Left lung (tissue), 14 donors: ENCODE measurements at places on chromosomes 2 and 18. TPM values are rescaled to one million over a fixed set of nuclear protein-coding genes. Genes with fewer than 3 reads are reported as not detected.

DNA sequence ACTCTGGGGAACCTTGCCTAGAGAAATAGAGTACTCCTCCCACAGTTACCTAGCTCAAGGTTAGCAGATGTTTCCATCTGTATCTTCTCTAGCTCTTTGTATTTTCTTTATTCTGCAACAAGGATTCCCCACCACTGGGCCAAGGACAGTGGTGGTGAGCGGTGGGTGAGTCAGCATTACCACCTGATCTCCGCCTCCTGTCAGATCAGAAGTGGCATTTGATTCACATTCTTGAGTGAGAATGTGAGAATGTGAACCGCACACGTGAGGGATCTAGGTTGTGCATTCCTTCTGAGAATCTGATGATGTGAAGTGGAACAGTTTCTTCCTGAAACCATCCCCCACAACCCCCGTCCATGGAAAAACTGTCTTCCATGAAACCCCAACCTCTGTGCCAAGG lies 9.0 kb downstream of the EPB41L3 start:
- H3K4me1 ChIP-seq = no peaks in the 10 kb centered on the region
- no peak overlapping the region for H3K4me3 ChIP-seq
- H3K36me3 ChIP-seq = no peaks in the 10 kb centered on the region
- H3K27ac ChIP-seq = no peak overlapping the region

- DNase-seq = peak; percentile 50
- peak overlapping the region; percentile 65 for H3K27ac ChIP-seq
- no peaks in the 10 kb centered on the region for H3K36me3 ChIP-seq
- peak overlapping the region; percentile 24 for H3K4me3 ChIP-seq
- no peaks in the 10 kb centered on the region for H3K27me3 ChIP-seq
Measured at GRCh38 chr2:113324684-113325160, 46.0 kb upstream of the PAX8 start.

FTCDNL1 gene
- 3.3 TPM for total RNA-seq

CIB4 gene
- total RNA-seq = not detected

GAL3ST2 gene
- total RNA-seq = not detected

CCDC121 gene
- 2.9 TPM for total RNA-seq

GRCh38 chr18:12598181-12598930 lies 59.6 kb downstream of the SPIRE1 start:
- no peak overlapping the region for H3K4me3 ChIP-seq
- H3K36me3 ChIP-seq = no peaks in the 10 kb centered on the region
- peak overlapping the region; percentile 46 for H3K27ac ChIP-seq
- H3K27me3 ChIP-seq = no peaks in the 10 kb centered on the region
- no peak for DNase-seq

DSG4 gene
- total RNA-seq = not detected

FBLN7 gene
- 3.1 TPM for total RNA-seq

SCN7A gene
- 21.9 TPM for total RNA-seq

- DNase-seq = no peak
- H3K4me3 ChIP-seq = no peak overlapping the region
Measured at GRCh38 chr2:33478968-33479731, 2.7 kb downstream of the RASGRP3 start.

DNA sequence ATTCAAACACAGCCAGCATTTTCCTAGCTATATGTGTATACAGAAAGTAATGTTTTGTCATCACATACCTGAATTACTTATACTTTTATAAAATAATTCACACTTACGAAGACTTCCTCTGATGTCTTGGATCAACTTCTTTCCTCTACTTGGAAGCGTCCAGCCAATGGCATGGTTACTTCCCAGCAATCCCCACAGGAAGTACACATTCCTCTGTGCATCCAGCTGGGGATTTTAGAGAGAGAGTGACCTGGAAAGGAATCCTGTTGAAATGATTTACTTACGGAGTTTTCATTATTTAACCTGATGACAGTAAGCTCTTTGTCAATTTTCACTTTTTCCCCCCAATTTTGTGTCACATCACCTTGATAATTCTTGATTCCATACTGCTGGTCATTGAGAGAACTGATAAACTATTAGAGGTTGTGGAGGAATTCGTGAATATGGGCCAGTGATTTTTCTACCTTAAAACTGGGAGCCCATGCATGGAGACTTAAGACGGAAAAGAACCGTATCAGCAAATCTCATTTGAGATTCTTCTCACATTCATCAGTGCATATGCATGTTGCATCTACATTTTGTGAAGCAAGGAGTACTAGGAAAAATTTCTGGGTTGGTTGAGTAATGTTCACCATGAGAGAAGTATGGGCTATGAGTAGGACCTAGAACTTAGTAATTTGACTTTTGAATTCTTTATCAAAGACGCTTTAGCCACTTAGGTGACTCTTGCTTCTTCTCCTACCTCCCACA lies 9.0 kb upstream of the IL18R1 start:
- H3K36me3 ChIP-seq = no peaks in the 10 kb centered on the region
- no peak for DNase-seq
- H3K4me3 ChIP-seq = no peak overlapping the region
- no peaks in the 10 kb centered on the region for H3K4me1 ChIP-seq
- no peaks in the 10 kb centered on the region for H3K27me3 ChIP-seq

DNA sequence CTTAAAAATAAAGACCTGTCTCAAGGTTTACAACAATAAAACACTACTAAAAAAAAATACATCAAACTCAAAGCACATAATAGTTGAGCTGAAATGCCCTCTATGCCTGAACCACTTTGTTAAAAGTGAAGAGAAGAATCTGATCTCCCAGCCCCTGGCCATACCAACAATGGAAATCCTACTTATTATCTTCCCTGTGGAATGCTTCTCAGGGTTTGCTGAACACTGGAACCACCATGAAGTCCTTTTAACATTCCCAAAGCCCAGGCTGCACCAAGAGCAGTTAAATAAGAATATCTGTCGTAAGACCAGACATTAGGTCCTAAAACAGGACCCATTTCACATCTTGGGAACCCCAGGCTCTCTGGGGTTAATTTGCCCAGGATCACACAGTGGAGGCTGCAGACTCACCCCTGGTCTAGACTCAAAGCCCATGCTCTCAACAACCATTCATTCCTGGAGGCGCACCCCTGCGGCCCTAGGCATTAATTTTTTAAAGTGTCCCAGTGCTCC lies 285.8 kb downstream of the STK39 start:
- no peak for DNase-seq
- H3K36me3 ChIP-seq = no peaks in the 10 kb centered on the region
- H3K4me1 ChIP-seq = no peaks in the 10 kb centered on the region
- H3K27ac ChIP-seq = no peak overlapping the region
- no peak overlapping the region for H3K4me3 ChIP-seq

DNA sequence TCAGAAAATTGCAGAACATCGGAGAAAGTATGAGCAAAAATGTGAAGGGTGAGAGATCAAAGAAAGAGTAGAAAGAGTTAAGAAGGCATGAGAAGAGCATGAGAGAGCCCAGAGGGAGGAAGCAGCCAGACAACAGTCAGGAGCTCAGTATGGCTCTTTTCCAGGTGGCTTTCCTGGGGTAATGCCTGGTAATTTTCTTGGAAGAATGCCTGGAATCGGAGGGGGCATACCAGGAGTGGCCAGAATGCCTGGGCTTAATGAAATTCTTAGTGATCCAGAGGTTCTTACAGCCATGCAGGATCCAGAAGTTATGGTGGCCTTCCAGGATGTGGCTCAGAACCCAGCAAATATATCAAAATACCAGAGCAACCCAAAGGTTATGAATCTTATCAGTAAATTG lies 271.8 kb upstream of the TFPI start:
- no peak overlapping the region for H3K27ac ChIP-seq
- H3K36me3 ChIP-seq = no peaks in the 10 kb centered on the region
- no peak for DNase-seq

- no peaks in the 10 kb centered on the region for H3K27me3 ChIP-seq
- no peak overlapping the region for H3K4me3 ChIP-seq
- H3K27ac ChIP-seq = no peak overlapping the region
- no peaks in the 10 kb centered on the region for H3K36me3 ChIP-seq
- H3K4me1 ChIP-seq = no peaks in the 10 kb centered on the region
Measured at GRCh38 chr2:11498543-11499034, 32.6 kb upstream of the E2F6 start.

KCNS3 gene
- total RNA-seq = 48.2 TPM

DNA sequence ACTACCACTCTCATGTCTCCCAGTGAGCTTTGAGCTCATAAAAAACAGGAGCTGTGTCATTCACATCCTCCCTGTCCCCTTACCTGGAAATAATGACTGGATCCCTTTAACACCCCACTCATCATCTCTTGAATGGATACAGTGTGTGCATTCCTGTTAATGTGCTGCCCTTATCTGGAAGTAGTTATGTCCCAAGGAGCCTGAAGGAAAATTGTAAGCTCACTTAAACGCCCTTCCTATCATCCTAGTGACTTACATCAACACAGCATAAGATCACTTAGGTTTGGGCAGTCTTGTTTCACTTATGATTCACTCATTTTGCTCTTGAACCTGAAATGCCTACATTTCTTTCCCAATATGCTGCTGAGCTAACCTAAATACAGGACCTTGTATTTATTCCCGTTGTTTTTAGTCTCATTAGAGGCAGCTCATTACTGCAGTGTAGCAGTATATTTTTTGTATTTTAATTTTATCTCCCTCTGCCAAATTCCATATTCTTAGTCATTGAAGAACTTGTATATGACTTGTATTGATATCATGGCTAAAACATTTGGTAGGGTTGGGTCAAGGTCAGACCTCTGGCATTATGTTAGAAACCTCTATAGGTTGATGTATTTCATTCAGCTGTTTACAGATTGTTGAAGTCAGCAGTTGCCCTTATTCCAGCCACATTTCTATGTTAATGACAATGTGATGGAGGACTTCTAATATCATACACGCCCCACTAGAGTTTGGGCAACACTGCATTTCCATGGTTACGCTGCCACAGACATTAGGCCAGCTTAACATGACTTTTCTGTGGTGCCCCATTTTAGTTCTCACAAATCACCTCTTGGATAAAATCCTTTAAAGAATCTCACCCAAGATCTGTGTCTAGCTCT lies 72.9 kb downstream of the PKP4 start:
- no peak overlapping the region for H3K27ac ChIP-seq
- no peaks in the 10 kb centered on the region for H3K27me3 ChIP-seq
- no peaks in the 10 kb centered on the region for H3K36me3 ChIP-seq

GRCh38 chr2:201698588-201699226 lies at the start of gene MPP4:
MPP4 (minus strand) TSS chr2:201698644; CDS start chr2:201693954, 4,690 bp downstream.
- H3K27ac ChIP-seq = peak within 1 kb of the TSS; percentile 53
- H3K36me3 ChIP-seq = peaks cover 32% of the 10 kb centered on the region
- DNase-seq = no peak

- peaks cover 13% of the 10 kb centered on the region for H3K4me1 ChIP-seq
- H3K27ac ChIP-seq = peak overlapping the region; percentile 60
- H3K36me3 ChIP-seq = no peaks in the 10 kb centered on the region
- no peaks in the 10 kb centered on the region for H3K27me3 ChIP-seq
- H3K4me3 ChIP-seq = no peak overlapping the region
Measured at GRCh38 chr2:203787979-203788378, 79.6 kb upstream of the CTLA4 start.

DNA sequence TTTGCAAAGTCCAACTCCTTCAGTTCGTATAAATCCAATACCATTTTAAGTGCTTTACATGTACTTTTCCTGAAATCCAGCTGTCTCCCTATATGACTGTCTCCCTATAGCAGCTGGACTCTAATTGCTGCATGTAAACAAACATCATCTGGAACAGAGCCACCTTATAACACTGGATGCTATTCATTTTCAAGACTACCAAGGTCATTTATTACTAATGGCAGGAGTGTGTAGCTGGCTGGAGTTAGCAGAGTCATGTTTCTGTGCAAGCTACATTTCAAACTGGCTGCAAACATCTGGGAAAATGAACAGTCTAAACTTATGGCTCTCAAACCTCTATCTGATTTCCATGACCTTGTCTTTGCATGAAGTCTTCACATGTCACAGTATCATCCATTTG lies 575.2 kb downstream of the PIK3C3 start:
- DNase-seq = no peak
- H3K4me3 ChIP-seq = no peak overlapping the region
- H3K36me3 ChIP-seq = no peaks in the 10 kb centered on the region
- H3K4me1 ChIP-seq = no peaks in the 10 kb centered on the region
- no peak overlapping the region for H3K27ac ChIP-seq

- H3K36me3 ChIP-seq = no peaks in the 10 kb centered on the region
- no peak overlapping the region for H3K27ac ChIP-seq
- H3K4me1 ChIP-seq = no peaks in the 10 kb centered on the region
- H3K4me3 ChIP-seq = no peak overlapping the region
- H3K27me3 ChIP-seq = no peaks in the 10 kb centered on the region
Measured at GRCh38 chr18:45156946-45157345, 458.3 kb upstream of the SLC14A2 start.

GRCh38 chr18:77005651-77006195 lies 126.9 kb downstream of the MBP start:
- no peaks in the 10 kb centered on the region for H3K27me3 ChIP-seq
- no peak overlapping the region for H3K4me3 ChIP-seq
- no peak for DNase-seq
- no peaks in the 10 kb centered on the region for H3K36me3 ChIP-seq
- H3K4me1 ChIP-seq = no peaks in the 10 kb centered on the region
- H3K27ac ChIP-seq = no peak overlapping the region

DNA sequence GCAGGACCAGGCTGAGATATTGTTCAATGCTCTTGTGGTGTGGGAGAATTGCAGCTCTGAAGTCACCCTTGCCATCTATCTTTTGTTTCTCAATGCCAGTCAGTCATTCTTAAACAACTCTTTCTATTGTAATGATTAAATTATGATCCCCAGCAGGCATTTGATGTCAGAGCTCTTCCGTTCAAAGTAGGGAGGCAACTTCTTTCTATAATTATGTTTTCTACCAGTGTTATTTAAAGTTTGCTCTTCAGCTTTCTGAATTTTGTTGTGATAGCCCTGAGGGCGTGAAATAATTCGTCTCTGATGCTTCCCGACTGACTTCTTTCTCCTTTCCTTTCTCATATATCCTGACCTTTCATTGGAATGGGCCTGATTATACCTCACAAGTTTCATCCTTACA lies 161.4 kb upstream of the KLHL14 start:
- H3K27ac ChIP-seq = no peak overlapping the region
- no peaks in the 10 kb centered on the region for H3K4me1 ChIP-seq
- H3K4me3 ChIP-seq = no peak overlapping the region
- H3K36me3 ChIP-seq = no peaks in the 10 kb centered on the region
- H3K27me3 ChIP-seq = no peaks in the 10 kb centered on the region
- no peak for DNase-seq

- no peak overlapping the region for H3K27ac ChIP-seq
- DNase-seq = no peak
- peaks cover 8% of the 10 kb centered on the region for H3K4me1 ChIP-seq
- H3K4me3 ChIP-seq = no peak overlapping the region
- no peaks in the 10 kb centered on the region for H3K36me3 ChIP-seq
Measured at GRCh38 chr2:953975-954686, 3.5 kb downstream of the SNTG2 start.

CXCR2 gene
- total RNA-seq = 3.1 TPM

- DNase-seq = no peak
- H3K27ac ChIP-seq = no peak overlapping the region
- no peak overlapping the region for H3K4me3 ChIP-seq
- no peaks in the 10 kb centered on the region for H3K4me1 ChIP-seq
- no peaks in the 10 kb centered on the region for H3K36me3 ChIP-seq
Measured at GRCh38 chr2:75186821-75187220, 12.5 kb downstream of the TACR1 start.

RNF144A gene
- total RNA-seq = 11.4 TPM

IWS1 gene
- 37.5 TPM for total RNA-seq

GRCh38 chr18:43180814-43181213 lies 65.3 kb upstream of the RIT2 start:
- DNase-seq = no peak
- no peaks in the 10 kb centered on the region for H3K4me1 ChIP-seq
- H3K27me3 ChIP-seq = no peaks in the 10 kb centered on the region
- no peaks in the 10 kb centered on the region for H3K36me3 ChIP-seq
- H3K4me3 ChIP-seq = no peak overlapping the region
